ENCODE measurements at places on chromosomes 7 and 10. TPM values are rescaled to one million over a fixed set of nuclear protein-coding genes. Genes with fewer than 3 reads are reported as not detected.

AZGP1 gene
- 0.30 TPM for total RNA-seq

FAM180A gene
- total RNA-seq, result 16.3 TPM

HACD1 gene
- 11.0 TPM for total RNA-seq

FASTK gene
- total RNA-seq, result 78.2 TPM

GPR15LG gene
- total RNA-seq, result not detected

CYP2W1 gene
- total RNA-seq, result not detected

OPN4 gene
- total RNA-seq, result not detected

SFTPD gene
- total RNA-seq, result 0.15 TPM

WDR86 gene
- total RNA-seq, result 1.1 TPM

All from smooth muscle cell of the coronary artery (primary cell).